Stimulated activated CD4-positive, alpha-beta T cell treated with anti-CD3 and anti-CD28 coated beads, Interleukin-1b, Interleukin-23, amount 100 ng/mL, for 1 hour (primary cell): ENCODE measurements at places on chromosomes 7 and 10.

DNA sequence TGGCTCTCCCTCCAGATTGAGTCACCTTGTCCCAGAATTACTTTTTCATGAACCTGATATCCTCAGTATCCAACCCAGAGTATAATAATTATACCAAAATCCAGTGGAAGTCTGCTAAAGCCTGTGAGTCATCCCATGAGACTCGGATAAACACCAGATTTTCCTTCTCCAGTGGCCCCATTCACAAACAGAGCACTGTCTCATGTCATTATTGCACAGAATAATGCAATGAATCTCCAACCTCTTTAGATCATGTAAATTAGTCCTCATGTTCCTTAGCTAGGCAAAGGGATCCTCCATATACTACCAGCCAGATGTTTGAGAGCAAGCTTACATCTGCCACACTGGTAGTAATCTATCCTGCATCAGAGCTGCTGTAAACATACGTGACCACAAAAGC is 89.0 kb downstream of the AMPH start:
- no peak for DNase-seq

DNA sequence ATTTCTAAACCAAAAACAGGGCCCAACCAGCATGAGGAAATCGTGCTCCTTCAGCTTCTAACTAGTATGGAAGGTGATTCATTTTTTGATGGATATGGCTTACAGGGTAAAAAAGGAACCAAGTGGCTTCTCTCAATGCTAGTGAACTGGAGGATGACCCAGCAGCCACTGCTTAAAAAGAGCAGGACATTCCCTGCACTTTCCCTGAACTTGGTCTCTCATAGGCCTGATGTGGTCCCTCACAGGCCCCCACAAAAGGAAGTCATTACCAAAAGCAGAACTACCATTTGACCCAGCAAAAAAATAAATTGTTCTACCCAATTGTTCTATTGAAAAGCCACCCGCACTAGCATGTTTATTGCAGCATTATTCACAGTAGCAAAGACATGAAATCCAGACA is 188.8 kb downstream of the CALN1 start:
- no peak for DNase-seq

DNA sequence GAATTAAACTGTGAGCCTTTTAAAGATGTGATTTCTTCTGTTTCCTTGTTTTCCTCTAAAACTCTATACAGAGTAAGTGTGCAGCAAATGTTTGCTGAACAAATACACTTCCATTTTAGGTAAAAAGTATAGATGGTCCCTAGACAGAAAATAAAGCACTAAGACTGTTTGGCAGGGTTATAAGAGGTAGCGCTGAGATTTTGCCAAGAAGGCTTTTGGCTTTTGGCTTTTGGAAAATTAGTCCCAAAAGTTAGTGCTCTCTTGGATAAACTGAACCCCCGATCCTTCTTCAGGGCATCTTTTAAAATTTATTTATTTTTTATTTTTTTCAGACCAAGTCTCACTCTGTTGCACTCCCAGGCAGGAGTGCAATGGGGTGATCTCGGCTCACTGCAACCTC is 175.7 kb upstream of the NRP1 start:
- DNase-seq: no peak

GRCh38 chr10:8039321-8039881 is 15.1 kb upstream of the GATA3 start:
- DNase-seq: no peak

DNA sequence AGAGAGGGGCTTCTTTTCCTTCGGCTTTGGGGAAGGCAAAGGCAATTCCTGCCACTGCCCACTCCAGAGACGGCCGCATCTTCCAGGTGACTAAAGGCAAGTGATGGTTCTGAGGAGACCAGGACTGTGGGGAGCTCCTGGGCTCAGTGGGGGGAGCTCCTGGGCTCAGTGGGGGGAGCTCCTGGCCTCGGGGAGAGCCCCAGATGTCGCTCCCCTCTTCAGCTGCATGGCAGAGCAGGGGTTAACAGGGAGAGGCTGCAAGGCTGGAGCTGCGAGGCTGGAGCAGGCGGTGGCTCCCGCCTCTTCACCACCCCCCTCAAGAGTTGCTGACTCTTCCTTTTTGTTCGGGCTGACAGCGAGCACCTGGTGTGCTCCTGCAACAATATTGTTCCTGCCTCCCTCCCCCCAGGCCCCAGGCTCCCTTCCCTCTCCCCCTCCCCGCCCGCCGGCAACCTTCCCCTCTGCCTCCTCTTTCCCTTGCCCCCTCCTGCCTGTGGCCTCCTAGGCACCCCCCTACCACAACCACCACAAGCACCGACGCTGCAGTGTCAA is 56.3 kb upstream of the LBX1 start:
- no peak for DNase-seq

DNA sequence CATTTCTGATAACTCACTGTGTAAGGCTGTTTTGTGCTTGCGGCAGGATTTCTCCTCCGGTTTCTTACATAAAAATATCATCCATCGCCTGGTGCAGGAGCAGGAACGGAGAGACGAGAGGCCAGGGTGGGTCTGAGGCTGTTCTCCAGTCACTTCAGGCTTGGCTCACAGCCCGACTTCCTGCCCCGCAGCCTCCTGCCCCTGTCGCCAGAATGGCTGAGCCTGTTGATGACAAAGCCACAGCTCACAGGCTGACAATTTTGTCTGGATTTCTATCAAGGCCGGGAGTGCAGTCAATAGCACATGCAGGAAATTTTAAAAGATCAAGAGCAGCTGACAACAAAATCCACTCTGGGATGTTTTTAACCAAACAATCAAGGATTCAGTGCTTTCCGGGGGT is 229.7 kb upstream of the ZNF32 start:
- DNase-seq: no peak

GRCh38 chr10:8400151-8400550 is 345.7 kb downstream of the GATA3 start:
- DNase-seq: no peak

DNA sequence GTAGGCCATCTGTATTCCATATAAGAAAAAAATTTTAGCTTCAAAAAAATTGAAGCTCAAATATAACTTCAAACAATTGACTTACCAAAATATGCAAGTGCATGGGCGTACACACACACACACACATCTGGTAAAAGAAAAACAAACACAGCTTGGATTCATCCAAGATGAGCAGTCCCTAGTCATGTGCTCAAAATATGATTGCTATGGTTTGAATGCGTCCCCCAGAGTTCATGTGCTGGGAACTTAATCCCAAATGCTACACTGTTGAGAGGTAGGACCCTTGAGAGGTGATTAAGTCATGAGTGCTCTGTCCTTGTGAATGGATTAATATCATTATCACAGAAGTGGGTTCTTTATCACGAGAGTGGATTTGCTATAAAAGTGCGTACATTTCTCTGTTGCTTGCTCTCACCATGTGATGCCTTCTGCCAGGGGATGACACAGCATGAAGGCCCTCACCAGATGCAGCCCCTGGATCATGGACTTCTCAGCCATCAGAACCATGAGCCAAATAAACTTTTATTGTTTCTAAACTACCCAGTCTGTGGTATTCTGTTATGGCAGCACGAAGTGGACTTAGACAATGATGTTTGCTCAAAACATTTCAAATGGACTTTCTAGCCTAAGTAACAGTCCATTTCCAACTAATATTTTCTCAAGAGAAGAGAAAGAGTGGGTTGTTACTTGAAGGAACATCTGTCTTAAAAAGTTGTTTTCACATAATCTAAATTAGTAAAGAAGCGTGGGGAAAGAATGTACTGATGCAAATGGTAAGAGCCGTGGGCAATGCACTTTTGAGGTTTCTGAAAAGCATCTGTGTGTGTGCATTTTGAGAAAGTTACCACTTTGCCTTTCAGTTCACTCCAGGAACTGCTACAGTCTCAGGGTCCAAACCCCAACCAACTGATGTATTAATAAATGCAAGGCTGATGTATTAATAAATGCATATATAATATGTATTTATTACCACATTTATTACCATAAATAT is 15.1 kb upstream of the SVIL start:
- DNase-seq: no peak

DNA sequence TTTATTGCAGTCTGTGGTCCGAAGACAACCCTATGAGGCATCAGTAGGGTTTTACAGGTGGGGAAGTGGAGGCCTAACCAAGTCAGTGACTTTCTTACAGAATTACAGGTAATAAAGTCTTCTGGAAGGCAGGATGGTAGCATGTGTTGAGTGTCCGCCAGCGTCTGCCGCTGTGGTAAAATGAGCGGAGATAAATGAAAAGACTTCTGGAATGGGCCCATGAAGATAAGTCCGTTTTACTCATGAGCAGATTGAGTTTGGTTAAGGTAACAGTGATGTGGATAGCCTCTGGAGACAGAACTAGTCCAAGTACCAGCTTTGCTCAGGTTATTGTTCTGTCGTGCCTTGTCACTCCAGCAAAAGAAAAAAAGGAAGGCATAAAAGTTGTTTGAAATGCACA is 966 bp downstream of the FBH1 start:
- DNase-seq: no peak

GRCh38 chr7:42915356-42915755 is 3.5 kb upstream of the C7orf25 start:
- no peak for DNase-seq

- DNase-seq: no peak
Observed at GRCh38 chr10:3077940-3078630, 10.7 kb downstream of the PFKP start.

- DNase-seq: no peak
Observed at GRCh38 chr10:24971374-24971773, 19.0 kb upstream of the PRTFDC1 start.

DNA sequence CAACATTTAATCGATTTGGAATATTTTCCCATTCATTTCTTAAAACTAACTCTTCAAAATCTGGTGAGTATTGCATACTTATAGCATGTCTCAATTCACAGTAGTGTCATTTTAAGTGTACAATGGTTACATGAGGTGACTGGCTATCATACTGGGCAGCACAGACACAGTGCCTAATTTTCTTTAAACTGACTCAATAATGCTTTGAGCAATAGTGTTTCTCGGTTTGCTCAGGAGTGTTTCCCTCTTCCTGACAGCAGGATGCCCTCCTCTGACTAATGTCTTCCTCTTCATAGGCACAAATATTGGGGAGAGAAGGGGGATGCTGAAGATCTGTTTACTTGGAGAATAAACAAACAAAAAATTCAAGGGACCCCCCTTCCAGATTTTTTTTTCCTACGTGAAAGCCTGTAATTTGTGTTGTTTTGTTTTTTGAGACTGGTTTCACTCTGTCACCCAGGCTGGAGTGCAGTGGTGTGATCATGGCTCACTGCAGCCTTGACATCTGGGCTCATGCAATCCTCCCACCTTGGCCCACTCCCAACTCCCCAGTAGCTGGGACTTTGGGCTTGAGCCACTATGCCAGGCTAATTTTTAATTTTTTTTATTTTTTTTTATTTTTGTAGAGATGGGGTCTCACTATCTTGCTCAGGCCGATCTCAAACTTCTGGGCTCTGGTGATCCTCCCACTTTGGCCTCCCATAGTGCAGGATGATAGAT is 2.2 kb downstream of the MRC1 start:
- DNase-seq: no peak

DNA sequence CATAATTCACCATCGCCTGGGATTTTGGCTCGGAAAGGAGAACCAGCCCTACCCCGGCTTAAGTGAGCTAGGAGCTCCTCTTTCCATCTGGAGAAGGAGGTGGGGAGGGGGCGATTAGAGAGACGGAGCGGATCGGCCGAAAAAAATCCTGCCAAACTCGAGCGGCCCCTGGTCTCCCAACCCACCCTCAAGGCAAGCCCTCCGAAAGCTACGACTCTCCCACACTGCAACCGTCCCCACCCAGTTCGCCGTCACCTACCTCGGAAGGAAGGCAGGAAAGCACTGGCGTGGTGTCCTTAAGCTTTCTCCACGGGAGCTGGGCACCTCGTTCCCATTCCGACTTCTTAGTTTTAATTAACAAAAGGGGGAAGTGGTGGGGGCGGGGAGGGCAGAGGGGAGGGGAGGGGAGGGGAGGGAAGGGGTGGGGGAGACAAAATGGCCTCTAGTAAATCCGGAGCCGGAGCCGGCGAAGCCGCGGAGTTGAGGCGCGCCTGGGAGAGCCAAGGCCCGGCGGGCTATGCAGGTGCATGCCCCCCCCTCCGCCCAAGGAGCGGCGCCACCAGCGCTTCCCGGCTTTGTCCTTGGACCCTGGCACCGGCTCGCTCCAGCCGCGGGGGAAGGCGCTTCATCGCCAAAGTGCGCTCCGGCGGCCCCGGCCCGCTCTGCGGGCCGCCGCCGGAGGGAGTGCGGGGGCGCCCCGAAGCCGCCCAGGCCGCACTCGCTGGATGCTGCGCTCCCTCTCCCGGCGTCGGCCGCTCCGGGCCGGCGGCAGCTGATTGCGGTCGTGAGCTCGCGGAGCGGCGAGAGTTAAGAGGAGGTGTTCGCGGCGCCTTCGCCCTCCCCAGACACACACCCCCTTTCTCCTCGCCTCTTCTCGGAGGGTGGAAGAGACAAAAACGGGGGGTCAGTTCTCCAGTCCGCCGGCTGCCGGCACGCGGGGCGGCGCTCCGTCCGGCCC is at the start of gene LRRC4:
Gene LRRC4 (minus strand): TSS at position 784 of the 958 bp plus-strand sequence. CDS start 797 bp downstream, outside the sequence.
- DNase-seq: no peak

DNA sequence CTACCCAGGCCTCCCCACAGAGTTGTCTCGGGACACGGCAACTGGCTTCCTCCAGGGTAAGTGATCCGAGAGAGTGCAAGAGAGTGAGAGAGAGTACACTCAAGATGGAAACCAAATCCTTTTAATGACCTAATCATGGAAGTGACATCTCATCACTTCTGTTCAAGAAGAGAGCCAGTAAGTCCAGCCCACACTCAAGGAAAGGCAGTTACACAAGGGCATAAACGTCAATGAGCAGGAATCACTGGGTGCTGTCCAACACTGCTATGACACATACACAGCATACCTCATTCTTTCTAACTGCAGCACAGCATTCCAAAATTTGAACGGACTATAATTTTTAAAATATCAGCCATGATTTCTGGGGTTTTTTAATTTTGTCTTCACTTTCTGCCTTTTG is 29.3 kb upstream of the OSBPL3 start:
- DNase-seq: no peak

DNA sequence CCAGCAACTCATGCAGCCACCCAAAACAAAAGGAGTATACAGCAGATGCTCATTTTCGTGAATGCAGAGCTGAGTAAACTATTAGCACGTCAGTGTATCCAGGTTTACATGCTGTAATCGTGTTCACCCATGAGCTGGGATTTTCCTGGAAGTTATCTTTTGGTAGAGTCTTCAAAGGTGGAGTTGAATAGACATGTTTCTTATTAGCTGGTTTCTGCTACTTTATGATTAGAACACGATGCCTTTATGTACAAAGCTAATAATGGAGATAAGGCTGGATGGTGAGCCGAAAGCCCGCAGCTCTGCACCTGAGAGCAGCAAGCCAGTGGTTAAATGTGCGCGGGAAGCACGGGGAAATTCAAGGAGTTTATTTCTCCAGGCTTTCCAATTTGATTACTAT is 123.8 kb downstream of the ADARB2 start:
- DNase-seq: no peak

DNA sequence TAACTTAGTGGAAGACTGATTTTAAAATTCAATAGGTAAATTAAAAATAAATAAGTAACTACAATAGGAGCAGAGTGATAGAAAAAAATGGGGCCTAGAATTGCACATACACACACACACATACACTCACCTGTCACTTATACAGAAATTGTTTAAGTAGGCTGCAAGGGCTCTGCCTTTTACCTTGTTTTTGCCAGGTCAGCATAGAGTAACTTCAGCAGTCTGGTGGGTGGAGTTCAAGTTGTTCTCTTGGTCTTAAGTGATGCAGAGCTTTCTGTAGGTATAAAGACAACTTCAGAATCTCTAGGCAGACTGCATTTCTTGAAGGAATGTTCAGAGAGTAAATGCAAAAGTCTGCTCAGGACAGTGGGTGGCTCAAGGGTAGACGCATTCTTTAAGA is 457.0 kb downstream of the INHBA start:
- no peak for DNase-seq
